Hematopoietic multipotent progenitor cell treated with erythropoietin and hydrocortisone succinate and interleukin-3 and kit ligand, for 6 days (in vitro differentiated cells): ENCODE measurements at places on chromosomes 6 and 20.

DNA sequence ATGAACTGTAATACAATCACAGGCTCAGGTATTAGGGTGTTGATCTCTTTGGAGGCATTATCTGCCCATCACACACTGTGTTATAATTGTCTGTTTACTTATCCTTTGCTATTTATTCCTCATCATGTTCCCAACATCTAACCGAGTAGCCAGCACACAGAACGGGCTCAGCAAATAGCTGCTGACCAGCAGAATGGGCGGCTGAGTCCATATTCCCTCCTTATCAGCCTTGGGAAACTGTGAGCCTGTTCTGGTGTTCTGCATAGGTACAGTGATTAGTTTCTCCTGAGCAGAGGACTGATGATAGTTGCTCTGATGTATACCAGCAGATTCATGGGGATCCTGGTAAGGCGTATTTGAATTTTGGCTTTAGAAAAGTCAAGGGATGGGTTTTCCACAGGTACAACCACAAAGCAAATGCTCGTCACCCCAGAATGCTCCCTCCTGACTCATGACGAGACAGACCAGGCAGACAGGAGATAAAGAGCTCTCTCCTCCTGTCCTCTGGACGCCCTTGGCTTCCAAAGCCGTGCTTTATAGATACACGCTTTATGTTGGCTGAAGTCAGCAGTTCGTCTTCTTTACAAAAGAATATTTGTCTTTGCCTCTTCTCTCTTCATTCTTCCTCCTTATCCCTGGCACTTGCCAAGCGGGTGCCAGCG is 166.7 kb downstream of the TTLL2 start:
- DNase-seq = no peak

- no peak for DNase-seq
Observed at GRCh38 chr20:18139832-18140231, 2.2 kb downstream of the KAT14 start.

DNA sequence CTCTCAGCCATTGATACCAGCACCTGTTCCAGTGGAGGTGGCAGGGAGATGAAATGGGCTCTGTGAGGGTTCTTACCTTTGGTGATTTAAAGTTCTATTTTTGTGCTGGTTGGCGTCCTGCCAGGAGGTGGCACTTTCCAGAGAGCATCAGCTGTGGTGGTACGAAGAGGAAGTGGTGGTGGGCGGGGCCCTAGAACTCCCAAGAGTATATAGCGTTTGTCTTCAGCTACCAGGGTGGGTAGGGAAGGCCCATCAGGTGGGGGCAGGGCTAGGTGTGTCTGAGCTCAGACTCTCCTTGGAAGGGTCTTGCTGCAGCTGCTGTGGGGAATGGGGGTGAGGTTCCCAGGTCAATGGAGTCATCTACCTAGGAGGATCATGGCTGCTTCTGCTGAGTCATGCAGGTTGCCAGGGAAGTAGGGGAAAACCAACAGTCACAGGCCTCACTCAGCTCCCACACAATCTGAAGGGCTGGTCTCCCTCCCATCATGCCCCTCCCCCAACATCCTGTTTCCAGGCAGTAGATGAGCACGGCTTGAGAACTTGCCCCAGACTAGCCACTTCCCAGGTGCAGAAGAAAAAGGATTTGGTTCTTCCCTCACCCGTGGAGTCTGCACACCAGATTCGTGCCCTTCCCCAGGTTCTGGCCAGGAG is 46.6 kb downstream of the MOXD1 start:
- DNase-seq = peak; percentile 30

DNA sequence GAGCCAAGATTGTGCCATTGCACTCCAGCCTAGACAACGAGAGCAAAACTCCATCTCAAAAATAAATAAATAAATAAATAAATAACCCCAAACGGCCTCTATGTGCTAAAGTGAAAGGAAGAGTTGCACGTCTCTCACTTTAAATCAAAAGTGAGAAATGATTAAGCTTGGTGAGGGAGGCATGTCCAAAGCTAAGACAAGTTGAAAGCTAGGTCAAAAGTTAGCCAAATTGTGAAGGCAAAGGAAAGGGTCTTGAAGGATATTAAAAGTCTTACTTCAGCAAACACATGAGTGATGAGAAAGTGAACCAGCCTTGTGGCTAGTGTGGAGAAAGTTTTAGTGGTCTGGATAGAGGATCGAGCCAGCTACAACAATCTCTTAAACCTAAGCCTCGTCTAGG is 14.3 kb downstream of the ZBP1 start:
- no peak for DNase-seq

DNA sequence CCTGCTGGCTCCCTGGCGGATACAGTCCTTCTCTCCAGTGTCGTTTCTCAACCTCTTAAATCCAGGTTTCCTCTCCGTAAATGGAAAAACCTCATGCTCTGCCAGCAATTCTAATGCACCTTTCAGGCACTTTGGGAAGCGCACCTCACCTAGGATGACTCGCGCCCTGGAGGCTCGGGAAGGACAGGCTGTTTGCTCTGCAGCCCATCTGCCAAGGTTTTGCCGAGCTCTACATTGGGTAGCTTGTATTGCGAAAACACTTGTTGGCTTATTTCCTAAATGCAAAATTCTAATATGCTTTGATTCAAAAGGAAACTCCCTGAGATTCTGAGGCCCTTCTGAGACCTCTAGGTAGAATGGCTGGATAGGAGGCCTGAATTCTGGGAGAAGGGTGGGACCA is 102.6 kb upstream of the MLN start:
- DNase-seq = no peak

DNA sequence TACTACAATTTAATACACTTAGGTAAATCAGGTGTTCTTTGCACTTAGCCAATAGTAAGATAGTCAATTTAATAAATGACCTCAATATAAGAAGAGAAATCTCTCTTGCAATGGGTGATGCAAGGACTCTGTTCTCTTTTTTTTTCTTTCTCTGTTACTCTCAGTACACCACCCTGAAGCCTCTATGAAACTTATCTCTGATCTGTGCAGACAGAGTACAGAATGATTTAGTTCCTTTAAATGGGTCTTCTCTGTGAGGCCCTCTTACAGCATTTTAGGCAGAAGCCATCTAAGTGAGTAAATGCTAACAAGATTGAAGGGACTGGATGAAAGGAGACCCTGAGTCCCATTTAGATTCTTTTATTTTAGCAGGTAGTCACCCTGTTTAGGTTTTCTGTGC is 312.8 kb downstream of the RFPL4B start:
- DNase-seq = no peak

- peak; percentile 81 for DNase-seq
Observed at GRCh38 chr6:6858533-6858982, 249.2 kb upstream of the RREB1 start.

DNA sequence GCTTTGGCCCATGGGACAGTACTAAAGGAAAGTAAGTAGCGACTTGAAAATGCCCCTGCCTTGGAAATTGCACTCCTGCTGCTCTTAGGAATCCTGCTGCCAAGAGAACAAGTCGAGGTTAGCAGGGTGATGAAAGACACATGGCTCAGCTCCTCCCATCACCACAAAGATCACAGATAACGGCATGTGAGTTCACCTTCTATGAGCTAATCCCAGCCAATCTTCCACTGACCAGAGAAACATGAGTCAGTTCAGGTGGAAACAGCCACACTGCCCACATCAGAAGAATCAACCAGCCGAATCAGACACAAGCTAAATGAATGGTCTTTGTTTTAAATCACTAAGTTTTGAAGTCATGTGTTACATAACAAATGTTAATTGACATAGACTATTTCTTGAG is 106.3 kb downstream of the PRKN start:
- peak; percentile 11 for DNase-seq

DNA sequence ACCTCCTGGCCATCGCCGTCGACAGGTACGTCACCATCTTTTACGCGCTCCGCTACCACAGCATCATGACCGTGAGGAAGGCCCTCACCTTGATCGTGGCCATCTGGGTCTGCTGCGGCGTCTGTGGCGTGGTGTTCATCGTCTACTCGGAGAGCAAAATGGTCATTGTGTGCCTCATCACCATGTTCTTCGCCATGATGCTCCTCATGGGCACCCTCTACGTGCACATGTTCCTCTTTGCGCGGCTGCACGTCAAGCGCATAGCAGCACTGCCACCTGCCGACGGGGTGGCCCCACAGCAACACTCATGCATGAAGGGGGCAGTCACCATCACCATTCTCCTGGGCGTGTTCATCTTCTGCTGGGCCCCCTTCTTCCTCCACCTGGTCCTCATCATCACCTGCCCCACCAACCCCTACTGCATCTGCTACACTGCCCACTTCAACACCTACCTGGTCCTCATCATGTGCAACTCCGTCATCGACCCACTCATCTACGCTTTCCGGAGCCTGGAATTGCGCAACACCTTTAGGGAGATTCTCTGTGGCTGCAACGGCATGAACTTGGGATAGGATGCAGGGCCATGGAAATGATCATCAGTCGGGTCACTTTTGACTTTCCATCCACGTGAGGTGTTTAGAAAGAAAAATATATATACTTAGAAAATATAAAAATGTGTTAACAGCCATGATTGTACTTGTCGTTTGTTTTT is 868 bp downstream of the MC3R start:
- DNase-seq = peak; percentile 64

GRCh38 chr6:142946181-142946923 is 1.4 kb upstream of the HIVEP2 start:
- DNase-seq = peak; percentile 91

- peak; percentile 85 for DNase-seq
Observed at GRCh38 chr6:63940056-63940455, 304.5 kb downstream of the PHF3 start.

GRCh38 chr6:32529697-32530430 is at the start of gene HLA-DRB5:
TSS of gene HLA-DRB5 (minus strand) at chr6:32530287. CDS start at chr6:32530224, 63 bp downstream.
- DNase-seq = peak; percentile 28

- DNase-seq = no peak
Observed at GRCh38 chr20:14413835-14414234, 76.4 kb upstream of the FLRT3 start.

- DNase-seq = no peak
Observed at GRCh38 chr6:74479420-74479819, 726.4 kb downstream of the COL12A1 start.

DNA sequence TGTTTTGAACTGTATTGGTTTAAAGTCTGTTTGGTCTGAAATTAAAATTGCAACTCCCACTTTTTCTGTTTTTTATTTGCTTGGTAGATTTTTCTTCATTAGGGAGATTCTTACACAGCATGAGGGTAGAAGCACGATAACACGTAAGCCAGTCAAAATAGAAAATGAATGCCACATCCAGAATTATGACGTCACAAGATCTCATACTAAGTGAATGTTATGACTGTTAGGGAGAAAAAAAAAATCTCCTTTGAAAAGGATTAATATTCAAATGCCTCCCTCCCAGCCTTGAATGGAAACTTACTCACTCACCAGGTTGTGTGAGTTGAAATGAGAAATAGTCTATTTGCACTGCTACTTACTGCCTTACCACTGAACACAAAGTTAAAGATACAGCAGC is 670.8 kb downstream of the TFAP2A start:
- no peak for DNase-seq

DNA sequence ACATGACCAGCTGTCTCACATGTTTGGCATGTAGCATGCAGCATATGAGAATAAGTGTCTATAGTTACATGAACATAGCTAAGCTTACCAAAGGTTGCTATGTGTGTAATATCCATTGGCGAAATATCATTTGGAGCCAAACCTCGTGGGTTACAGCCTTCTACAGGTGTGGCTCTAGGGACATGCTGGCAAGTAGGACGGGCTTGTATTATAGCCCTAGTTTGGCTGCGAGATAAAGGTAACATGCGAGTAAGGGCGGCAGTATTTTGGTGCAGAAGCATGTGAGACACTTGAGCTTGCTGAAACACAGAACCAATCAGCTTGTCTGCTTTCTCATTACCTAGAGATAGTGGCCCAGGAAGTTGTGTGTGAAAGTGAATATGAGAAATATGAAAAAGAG is 6.5 kb upstream of the ABHD12 start:
- DNase-seq = no peak

DNA sequence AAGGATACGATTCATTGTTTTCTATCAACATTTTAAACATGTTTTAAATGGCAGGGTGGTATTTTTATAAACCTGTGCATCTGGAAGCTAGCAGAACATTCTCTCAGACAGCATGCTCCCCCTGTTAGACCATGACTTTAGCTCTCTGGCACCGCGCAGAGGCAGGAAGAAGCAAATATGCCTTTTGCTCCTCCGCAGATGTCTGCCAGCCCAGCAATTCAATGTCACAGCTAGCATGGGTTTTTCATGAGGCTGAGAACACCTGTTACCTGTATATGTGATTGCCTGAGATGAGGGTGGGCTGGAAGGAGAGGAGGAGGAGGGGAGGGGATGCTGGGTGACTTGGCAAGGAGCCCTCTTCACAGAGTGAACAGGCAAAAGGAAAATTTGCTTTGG is 6.7 kb downstream of the MTCH1 start:
- peak; percentile 78 for DNase-seq

DNA sequence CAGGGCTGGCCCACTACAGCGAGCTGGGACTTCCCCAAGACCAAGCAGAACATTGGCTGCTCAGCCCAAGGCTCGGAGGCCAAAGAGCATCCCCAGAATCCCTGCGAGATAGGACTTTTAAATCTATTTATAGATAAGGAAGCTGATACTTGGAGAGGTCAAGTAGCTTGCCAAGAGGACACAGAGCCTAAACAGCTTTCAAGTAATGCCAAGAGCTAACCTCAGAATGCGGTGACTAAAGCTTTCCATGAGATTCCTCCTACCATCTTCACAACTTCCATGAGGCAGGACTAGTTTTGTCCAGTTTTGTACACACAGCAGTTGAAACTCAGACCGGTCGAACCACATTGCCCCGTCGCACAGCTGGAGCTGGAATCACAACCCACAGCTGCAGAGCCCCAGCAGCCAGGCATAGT is 168.1 kb upstream of the TOP1 start:
- DNase-seq = no peak

- DNase-seq = no peak
Observed at GRCh38 chr20:21677781-21678180, 27.7 kb upstream of the PAX1 start.

GRCh38 chr6:62324834-62325233 is 38.8 kb upstream of the KHDRBS2 start:
- no peak for DNase-seq

- peak; percentile 59 for DNase-seq
Observed at GRCh38 chr20:36573798-36574365, 485 bp downstream of the TGIF2 start.

DNA sequence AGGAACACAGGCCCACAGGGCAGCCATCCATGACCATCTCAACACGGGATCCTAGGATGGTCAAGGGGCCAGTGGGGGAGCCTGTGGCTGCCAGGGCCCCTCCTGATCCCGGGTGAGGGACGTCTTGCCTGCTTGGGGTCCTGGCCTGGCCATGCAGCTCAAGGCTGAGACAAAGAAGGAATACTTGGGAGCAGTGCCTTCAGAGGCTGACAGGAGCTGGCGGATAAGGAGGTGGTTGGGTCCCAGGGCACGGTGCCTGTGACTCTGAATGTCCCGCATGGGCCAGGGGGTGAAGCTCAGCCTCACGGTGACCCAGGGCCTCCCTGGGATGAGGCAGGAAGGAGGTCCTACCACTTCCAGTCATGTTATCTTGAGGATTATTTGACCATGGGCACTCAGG is 95.2 kb downstream of the SMOC2 start:
- DNase-seq = no peak

GRCh38 chr6:149881066-149881766 is 16.7 kb downstream of the RAET1E start:
- no peak for DNase-seq
